ENCODE measurements at places on chromosomes 3 and 15. TPM values are rescaled to one million over a fixed set of nuclear protein-coding genes. Genes with fewer than 3 reads are reported as not detected.

DNA sequence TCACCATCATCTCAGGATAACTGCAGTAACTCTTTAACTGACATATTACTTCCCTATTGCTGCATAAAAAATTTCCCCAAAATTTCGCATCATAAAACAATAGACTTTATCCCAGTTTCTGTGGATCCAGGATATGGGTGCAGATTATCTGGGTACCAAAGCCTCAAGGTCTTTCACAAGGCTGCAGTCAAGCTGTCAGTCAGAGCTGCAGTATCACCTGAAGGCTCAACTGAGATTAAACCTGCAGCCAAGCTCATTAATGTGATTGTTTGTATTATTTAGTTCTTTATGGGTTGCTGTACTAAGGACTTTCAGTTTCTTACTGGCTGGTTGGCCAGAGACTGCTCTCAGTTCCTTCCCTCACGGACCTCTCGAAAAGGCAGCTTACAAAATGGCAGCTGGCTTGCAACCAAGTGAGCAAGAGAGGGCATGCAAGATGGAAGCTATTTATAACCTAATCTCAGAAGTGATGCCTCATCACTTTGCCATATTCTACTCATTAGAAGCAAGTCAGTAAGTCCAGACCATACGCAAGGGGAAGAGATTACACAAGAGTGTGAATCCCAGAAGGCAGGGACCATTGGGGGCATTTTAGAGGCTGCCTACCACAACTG is 54.9 kb downstream of the DCUN1D1 start:
- DNase-seq: no peak

DNA sequence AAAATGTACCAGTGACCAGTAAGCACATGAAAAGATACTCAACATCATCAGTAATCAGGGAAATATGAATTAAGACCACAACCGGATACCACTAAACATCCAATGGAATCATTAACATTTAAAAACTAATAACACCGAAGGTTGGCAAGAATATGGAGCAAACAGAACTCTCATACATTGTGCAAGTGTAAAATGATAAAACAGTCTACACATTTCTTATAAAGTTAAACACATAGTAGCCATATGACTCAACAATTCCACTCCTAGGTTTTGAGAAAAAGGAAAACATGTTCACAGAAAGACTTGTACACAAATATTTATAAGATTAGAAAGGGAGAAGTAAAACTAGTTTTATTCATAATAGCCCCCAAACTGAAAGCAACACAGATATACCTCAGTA is 60.3 kb upstream of the SLCO2A1 start:
- no peak for DNase-seq

DNA sequence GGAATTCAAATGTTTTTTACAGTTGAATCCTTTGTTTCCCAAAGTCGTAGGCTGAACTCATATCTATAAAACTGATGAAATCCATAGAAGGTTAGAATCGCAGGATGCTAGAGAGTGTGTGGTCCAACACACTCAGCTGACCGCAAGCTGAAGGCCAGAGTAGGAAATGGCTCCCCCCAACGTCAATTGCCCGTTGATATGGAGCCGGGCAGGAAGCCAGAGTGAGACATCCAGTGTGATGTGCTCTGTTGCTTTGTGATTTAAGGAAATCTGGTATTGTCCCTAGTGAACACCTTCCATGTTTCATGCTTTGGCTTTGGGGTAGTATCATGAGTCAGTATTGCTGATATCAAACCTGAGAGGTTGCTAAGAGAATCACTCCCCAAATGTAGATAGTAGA is 5.8 kb upstream of the MEX3B start:
- no peak for DNase-seq

- DNase-seq: no peak
These were observed 3.0 kb downstream of the PLA1A start for GRCh38 chr3:119600732-119601131.

GRCh38 chr3:63069806-63070475 is 194.7 kb upstream of the CADPS start:
- DNase-seq: no peak

Gene RAD51
- polyA plus RNA-seq: 13.6 TPM

Data from left renal cortex interstitium (tissue), 4 donors.